ENCODE measurements at places on chromosomes 5 and 9.

DNA sequence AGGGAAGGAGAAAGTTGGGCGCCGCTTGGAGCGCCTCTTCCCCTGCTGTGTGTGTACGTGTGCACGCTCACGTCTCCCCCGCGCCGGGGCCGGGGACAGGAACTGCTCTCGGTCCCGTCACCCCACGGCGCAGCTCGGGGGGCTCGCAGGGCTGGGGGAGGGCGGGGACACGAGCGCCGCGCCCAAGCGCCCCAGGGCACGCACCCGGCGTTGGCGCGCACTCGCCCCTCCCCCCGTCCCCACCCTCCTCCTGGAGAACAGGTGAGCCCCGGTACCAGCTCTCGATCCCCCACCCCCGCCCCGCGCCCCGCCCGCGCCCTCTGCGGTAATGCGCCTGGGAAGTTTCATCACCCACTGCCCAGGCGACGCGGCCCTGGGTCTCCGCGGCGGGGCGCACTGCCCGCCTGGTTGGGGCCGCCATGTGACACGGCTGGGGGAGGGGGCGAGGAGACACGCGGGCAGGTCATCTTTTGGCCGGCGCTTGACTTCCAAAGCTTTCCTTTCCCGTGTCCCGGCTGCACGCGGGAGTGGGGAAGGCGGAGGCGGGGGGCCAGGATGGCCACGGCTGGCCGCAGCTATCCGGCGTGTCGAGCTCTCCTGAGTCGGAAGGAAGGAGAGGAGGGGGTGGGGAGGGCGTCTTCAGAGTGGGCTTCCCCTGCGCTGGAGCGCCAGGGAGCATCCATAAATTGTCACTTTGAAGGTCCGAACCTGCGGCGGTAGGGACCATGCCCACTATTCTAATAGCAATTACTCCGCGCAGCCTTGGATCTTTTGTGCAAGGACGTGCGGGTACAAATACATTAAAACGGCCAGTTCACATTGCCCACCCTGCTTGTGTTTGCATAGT, 1.5 kb upstream of the STC2 start:
- peak; percentile 33 for DNase-seq

DNA sequence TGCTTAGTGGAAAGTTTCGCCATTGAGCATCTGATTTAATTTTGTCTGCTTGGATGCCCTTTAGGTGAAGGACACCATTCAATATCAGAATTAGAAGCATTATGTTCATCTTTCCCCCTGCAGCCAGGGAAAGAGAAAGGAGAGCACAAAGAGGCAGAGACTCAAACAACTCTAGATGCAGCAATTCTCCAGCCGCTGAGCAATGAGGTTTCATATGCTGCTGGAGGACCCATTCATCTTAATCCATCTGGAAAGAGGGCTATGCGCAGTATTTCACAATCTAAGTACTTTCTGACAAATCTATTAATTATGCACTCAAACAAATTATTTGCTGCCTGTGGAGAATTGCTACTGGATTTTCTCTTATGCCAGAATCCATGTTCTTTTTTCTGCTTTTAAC, 527.0 kb upstream of the TUSC1 start:
- no peak for DNase-seq

DNA sequence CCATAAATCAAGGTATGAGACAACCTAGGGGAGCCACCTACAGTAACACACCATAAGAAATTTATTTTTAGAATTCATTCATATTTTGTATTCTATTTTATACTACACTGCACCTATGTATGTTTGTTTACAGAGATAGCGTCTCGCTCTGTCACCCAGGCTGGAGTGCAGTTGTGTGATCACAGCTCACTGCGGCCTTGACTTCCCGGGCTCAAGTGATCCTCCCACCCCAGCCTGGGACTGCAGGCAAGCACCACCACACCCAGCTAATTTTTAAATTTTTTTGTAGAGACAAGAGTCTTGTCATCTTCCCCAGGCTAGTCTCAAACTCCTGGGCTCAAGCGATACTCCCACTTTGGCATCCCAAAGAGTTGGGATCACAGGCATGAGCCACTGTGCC, 25.4 kb downstream of the MAPKAP1 start:
- no peak for DNase-seq

DNA sequence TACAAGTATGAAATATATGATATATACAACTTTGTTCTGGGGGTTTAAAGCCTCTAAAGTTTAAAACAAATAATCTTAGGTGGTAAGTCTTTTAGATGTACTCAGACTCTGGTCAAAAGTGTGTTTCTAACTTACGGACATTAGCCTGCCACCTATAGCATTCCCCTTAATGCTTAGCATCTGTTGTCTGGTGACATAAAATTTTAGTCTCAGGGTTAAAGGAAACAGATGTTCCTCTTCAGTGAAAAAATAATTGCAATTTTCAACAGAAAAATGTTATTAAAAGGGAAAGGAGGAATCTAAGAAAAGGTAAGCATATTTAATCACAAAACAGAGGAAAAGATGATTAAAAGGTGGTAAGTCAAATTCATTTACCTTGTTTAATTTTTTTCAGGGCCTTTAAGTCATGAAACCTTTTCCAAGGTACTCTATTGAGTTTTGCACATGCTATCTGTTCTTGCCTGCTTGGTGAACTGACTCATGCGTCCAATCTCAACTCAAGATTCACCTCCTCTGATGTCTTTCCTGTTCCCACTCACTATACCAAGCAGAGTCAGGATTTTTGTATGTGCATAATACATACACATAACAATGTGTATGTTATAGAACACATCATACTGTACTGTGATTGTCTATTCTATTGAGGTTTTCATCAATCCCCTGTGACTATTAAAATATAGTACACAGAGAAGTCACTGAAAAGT, 7.9 kb downstream of the TMEM167A start:
- DNase-seq = no peak

DNA sequence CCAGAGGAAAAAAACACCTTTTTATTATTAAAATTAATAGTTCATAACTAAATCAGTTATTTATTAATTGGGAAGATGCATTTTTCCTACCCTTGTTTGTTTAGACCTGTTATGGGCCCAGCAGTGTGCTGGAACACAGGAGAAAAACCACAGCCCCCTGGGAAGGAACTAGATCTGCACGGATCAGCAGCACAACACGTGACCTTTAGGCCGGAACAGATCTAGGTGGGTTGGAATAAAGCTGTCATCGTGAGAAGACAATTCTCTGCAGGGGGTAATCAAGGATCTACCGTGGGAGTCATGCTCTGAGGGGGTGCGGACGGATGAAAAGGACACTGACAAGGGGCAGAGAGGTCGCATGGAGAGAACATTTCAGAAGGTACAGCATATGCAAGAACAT, 95.8 kb upstream of the SPATA31C2 start:
- DNase-seq = no peak

- no peak for DNase-seq
Measured at GRCh38 chr9:89952401-89952800, 347.6 kb downstream of the GADD45G start.

- peak; percentile 48 for DNase-seq
Measured at GRCh38 chr5:111072949-111073682, 1.6 kb downstream of the TSLP start.

GRCh38 chr9:4538621-4539020, 48.4 kb downstream of the SLC1A1 start:
- no peak for DNase-seq

- no peak for DNase-seq
Measured at GRCh38 chr5:6910950-6911349, 197.7 kb downstream of the TENT4A start.

DNA sequence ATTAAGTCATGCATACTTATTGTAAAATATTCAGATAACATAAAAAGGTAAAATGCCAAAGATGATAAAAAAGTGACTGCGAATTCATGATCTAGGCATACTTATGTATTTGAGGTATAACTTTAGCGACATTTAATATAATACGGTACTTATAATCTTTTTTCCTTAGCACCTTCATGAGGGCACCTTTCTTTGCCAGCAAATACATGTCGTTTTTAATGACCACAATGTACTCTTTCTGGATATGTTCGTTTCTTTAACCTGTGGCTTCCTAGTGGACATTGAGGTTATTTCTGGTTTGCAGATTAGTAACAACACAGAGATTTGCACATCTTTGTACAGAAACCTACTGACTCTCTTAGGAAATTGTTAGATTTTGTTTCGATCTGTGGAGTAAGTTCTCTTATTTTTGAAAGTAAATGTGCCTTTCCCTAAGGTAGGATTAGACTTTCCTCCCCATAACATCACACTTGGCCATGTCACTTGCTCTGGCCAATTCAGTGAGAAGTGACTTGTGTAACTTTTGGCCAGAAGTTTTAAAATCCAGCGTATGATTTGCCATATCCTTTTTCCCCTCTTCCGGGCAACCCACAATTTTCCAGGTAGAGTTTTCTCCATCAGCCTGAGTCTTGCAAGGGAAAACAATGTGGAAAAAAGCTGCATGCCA, 24.4 kb downstream of the ANKRD33B start:
- no peak for DNase-seq
